ENCODE measurements at places on chromosomes 1 and 21.

DNA sequence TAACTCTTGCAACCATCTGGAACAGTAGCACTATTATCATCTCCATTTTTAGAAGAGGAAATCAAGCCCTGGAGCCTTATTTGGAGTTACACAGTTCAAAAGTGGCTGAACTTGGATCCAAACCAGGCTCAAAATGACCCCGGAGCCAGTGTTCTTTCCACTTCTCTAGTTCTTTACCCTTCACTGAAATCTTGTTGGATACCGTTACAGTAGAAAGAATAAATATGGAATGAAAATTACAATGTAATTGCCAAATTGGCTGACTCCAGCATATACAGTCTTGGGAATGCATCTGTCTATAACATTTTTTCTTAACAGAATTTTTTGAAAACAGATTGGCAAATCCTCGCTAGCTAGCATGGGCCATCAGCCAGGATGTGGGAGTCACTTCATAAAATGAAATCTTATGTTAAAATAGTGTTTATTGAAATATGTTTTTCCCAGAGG, 261.4 kb downstream of the CTH start:
- no peak for DNase-seq

DNA sequence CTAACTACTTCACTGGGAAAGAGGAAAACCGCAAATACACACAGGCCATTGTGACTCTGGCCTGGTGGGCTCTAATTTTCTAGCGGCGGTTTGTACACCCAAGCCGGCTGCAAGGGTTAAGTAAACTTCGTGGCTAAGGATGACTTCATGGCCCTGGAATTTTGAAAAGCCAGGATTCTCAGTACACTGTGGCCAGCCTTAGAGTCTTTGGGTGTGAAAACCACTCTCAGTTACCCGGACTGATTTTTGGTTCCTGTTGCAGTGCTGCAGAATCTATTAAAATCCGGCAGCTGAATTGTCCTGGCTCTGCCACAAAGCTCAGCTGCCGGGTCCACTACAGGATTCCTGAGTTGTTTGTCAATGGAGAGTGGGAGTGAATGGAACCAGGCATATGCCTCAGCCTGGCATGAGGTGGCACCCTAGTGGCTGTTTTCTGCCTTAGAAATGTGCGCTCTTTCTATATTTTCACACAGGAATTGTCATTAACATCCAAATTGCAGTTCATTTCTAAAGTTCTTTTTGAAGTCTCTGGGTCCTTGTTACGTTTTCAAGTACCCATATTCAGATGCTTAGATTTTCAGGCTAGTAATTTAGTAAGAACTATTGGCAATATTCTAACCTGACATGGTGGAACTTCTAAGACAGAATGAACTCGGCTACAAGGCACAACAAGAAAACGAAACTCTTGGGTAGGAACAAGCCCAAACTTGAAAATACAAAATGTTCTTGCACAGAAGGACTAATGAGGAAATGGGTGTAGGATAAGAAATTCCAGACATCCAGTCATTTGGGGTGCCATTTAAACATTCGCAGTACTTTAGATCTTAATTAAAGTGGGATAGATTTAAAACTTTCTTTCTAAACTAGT, 255.9 kb downstream of the NFIA start:
- DNase-seq, result no peak

GRCh38 chr1:201653233-201653632, 114.3 kb downstream of the NAV1 start:
- DNase-seq, result no peak

- no peak for DNase-seq
These were observed 135.9 kb upstream of the CHRM3 start for GRCh38 chr1:239250353-239251035.

DNA sequence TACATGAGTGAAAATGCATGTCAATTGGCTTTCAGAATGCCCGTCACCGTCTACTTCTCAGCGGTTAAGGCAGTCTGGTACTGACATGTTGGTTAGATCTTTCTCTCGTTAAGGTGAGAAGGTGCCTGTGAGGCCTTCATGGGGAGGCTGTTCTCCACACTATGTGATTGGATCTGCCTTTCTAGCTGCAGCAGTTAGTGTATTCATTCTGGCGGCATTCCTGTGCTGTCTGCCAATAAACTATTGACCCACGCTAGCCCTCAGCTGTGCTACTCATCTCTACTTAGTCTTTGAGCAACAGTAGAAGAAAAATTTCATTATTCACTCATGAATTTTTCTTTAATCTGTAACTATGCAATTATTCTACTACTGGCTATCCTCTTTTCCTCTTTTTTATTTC, 32.0 kb downstream of the CCSAP start:
- DNase-seq, result no peak

DNA sequence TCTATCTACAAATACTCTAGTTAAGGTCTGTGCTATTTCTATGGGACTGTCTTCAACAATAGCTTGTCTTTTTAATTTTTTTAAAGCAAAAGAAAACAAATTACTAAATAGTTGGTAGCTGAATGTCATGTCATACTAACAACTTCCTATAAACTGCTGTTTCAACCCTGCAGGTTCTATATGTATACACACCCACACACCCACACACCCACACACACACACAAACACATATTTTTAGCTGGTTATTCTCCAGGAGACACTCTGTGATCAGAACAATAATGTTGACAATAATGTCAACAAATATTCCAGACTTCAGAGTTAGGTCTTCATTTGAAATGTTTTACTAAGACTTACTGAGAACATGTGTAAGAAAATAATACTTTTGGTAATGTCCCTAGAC, 66.7 kb downstream of the AK5 start:
- DNase-seq, result no peak

- DNase-seq, result no peak
These were observed 5.3 kb downstream of the CLCA2 start for GRCh38 chr1:86429122-86429725.

- DNase-seq, result no peak
These were observed 37.0 kb downstream of the ARHGEF10L start for GRCh38 chr1:17576519-17576853.

DNA sequence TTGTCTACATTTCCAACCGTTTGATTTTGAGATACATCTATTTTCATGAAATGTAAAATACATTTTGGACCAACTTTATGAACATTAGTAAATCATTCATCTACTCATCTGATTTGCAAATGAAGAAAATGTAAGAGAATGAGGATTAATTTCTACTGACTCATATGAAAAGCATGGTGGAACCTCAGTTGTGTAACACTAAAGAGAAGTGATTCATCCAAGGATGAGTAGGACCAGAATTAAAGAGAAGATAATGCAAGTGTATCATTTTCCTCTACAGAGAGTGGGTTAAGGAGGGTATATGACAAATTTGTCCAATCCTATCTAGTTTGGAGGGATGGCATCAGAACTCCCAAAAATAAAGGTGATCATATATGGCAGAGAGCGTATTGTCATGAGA, 1967.6 kb downstream of the MRPL39 start:
- DNase-seq, result no peak

DNA sequence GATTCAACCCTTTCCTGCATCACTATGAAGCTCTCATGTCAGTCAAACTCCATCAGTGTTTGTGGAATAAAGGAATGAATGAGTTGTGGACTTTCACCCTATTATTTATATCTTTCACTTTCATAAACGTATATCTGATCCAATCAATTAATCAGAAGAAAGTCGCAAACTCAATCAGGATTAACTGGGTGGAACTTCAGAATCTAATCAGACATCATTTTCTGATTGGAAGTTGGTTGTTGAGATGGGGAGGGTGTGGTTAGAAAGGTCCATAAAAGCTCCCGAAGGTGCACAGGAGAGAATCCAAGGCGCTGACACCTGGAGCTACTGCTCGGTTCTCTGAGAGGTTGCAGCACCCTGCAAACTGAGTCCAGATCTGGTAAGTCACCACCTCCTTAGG, at the start of gene PRAMEF12:
TSS of gene PRAMEF12 (plus strand) at position 301 of the 400 bp plus-strand sequence. CDS start 1,130 bp downstream, outside the sequence.
- DNase-seq, result no peak

DNA sequence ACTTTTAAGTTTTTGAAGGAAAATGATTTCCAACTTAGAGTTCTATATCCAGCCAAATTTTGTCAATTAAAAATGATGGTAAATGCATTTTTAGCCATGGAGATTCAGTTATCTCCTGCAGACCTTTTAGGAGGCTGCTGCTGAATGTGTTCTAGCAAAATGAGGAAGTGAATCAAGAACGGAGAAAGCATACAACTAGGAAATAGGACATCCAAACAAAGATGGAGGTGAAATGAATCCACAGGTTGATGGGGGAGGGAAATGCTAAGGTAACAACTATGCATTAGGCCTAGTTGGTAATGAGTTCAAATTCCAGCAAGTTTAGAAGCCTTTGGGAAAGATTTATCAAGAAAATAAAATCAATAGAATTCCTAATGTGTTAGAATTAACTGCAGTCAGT, 80.5 kb downstream of the FNBP1L start:
- DNase-seq, result no peak

DNA sequence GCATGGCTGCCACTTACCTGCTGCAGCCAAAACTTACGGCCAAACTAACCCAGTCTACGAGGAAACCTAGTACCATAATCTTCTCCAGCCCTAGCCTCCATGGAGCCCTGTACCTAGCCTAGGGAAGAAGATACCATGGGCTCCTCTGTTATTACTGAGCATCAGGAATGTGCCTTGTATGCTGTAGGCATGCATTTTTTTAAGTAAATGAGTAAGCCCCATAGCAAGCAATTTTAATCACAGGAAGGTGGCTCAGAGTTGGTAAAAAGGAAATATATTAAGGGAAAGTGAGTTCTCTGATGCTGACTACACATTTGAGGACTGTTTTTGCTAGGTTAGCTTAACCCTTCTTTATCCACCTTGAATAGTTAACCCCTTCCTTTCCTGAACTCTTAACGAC, 21.2 kb downstream of the NFASC start:
- DNase-seq, result no peak

GRCh38 chr1:10709165-10709564, 87.3 kb downstream of the CASZ1 start:
- DNase-seq, result no peak

- DNase-seq, result no peak
These were observed 9.1 kb upstream of the PADI2 start for GRCh38 chr1:17128361-17128760.

DNA sequence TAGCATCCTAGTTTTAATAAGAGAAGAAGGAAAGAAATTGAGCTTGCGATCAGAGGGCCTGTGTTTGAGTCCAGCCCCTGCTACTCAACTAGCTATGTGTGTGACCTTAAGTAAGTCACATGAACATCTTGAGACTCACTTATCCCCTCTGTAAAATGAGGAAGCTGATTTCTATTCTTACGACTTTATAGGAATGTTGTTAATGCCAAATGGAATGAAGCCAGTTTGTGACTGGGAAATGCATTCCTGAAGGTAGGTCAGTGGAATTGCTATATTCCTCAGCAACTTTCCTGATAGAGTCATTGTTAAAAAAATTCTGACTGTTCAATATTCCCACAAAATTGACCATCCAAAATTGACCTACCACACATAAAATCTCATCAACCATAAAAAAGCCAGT, 14.9 kb downstream of the FASLG start:
- no peak for DNase-seq

DNA sequence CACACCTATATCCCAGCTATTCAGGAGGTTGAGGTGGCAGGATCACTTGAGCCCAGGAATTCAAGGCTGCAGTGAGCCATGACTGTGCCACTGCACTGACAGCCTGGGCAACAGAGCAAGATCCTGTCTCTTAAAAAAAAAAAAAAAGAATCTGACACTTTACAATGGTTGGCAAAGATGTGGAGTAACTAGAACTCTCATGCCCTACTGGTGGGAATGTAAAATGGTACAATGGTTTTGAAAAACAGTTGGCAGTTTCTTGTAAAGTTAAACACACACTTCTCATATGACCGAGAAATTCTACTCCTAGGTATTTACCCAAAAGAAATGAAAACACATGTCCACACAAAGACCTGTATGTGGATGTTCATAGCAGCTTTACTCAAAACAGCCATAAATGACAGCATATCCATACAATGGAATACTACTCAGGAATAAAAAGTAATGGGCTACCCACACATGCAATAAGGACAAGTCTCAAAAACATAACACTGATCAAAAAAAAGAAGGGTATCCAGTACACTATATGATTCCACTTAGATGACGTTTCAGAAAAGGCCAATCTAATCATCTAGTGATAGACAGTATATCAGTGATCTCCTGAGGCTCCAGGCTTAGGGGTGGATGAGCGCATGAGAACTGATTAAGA, 58.1 kb downstream of the HLCS start:
- no peak for DNase-seq

DNA sequence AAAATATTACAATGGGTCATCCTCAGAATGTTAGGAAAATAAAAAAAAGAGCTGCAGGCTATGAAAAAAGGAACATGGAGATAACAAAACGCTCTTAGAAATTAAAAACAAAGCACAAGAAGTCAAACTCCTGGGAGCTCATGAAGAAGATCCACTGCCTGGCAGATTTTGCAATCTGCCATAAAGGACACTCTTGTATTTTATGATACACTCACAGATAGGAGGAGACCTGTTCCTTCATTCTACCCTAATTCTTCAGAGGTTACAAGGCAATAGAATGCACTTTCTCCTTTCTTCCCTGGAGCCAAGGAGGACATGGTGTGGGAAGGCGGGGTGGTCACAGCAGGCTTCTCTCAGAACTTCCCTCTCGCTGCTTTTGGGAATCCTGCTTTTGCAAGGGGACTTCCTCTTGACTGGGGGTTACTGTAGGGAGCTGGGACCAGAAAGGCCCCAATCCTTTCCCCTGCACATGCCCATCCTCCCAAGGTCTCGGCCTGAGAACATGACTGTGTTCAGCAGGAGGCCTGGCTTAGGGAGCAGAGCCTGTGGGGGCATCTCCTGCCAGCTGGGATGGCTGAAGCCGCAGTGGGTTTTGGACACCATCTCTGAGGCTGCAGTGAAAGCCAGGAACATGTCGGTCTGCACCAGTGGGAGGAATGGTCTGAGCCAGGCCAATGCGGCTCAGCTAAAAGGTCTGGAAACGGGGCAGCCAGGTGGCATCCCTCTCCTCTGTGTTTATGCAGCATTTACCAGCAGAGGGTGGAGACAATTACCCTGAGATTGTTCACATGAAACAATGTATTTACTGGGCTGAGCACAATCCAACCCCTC, 44.8 kb downstream of the GPR161 start:
- no peak for DNase-seq

DNA sequence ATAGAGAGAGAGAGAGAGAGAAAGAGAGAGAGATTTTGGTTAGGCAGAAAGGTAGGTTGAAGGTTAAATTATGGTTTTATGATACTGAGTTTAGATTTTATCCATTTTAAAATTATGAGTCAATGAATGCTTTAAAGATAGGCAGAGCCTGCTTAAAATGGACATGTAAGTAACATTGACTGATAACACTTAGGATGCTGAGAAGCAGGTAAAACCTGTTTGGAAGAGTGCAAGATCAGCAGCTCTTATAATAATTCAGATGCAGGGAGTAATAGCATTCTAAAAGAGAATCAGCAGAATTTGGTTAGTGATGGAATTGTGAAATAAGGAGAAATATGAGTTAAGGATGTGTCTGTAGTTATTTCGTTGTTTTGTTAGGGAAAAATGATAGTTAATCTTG, 446.6 kb downstream of the PLA2G4A start:
- DNase-seq, result no peak

GRCh38 chr1:8477166-8477982, 159.5 kb downstream of the SLC45A1 start:
- DNase-seq, result no peak

GRCh38 chr1:160095382-160096105, 2.9 kb downstream of the IGSF8 start:
- no peak for DNase-seq

- DNase-seq, result no peak
These were observed 298.3 kb downstream of the ASTN1 start for GRCh38 chr1:176866011-176866714.

All from activated naive CD4-positive, alpha-beta T cell (primary cell).